Adrenal gland (tissue), 19 donors: ENCODE measurements at places on chromosomes 7 and 10. TPM values are rescaled to one million over a fixed set of nuclear protein-coding genes. Genes with fewer than 3 reads are reported as not detected.

- no peak for DNase-seq
Observed at GRCh38 chr10:131290781-131291180, 20.7 kb downstream of the TCERG1L start.

The LLCFC1 gene
- polyA plus RNA-seq: not detected

- no peak for DNase-seq
Observed at GRCh38 chr7:83149466-83149865, 13.2 kb downstream of the PCLO start.

The MKI67 gene
- polyA plus RNA-seq: 0.30 TPM

DNA sequence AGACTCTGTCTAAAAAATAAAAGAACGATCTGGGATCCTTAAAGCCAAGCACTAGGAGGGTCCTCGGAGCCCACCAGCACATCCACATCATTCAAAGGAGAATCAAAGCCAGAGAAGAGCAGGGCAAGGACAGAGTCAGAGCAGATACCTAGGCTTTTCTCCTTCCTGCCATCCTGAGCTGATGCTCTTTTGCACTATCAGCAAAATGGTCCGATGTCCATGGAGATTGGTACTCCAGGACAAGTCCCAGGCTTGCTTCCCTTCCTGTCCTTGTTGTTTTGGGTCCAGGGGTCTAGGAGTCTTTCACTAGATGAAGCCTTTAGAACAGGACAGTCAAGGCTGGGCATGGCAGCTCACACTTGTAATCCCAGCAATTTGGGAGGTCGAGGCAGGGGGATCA lies 58.0 kb upstream of the ELN start:
- no peak for DNase-seq

The GIMAP5 gene
- polyA plus RNA-seq: 29.7 TPM

DNA sequence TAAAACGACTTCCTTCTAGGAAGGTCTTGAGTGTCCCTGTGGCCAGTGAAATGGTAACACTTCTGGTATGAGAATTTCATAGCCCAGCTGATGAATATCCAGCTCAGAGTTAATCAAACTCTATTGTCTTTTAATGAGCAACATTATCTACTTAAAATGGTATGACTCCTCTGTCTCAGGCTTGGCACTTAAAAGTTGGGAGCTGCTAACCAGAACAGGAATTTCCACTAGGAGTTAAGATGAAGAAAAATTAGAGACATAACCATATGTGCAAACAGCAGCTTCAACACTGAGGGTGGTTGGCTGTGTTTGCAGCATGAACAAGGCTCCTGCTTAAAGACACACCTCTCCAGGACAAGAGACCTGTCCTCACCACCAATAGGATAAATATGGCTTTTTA lies 46.8 kb downstream of the CH25H start:
- DNase-seq: no peak

The TBX20 gene
- 1.5 TPM for polyA plus RNA-seq

- no peak for DNase-seq
Observed at GRCh38 chr10:109862041-109862440, 61.3 kb downstream of the XPNPEP1 start.

The SDK1 gene
- 0.79 TPM for polyA plus RNA-seq

The PTF1A gene
- not detected for polyA plus RNA-seq

GRCh38 chr7:13800694-13801448 lies 188.6 kb downstream of the ETV1 start:
- no peak for DNase-seq

- DNase-seq: no peak
Observed at GRCh38 chr10:63071145-63071544, 62.0 kb upstream of the NRBF2 start.
